ENCODE measurements at places on chromosomes 5 and 9. TPM values are rescaled to one million over a fixed set of nuclear protein-coding genes. Genes with fewer than 3 reads are reported as not detected.

ARID3C gene
- 0.53 TPM for total RNA-seq

IL3 gene
- not detected for total RNA-seq

PCDHB15 gene
- total RNA-seq = not detected

ORM2 gene
- not detected for total RNA-seq

N4BP3 gene
- 2.5 TPM for total RNA-seq

OR1L6 gene
- not detected for total RNA-seq

FAXDC2 gene
- 16.5 TPM for total RNA-seq

PITX1 gene
- total RNA-seq = 0.88 TPM

LAMC3 gene
- total RNA-seq = 4.1 TPM

PKN3 gene
- total RNA-seq = 8.6 TPM

CCL28 gene
- total RNA-seq = 13.7 TPM

OLFML2A gene
- 8.3 TPM for total RNA-seq
